ENCODE measurements at places on chromosomes 4 and X.

- no peak for DNase-seq
Observed at GRCh38 chr4:1610791-1611500, 73.2 kb downstream of the FAM53A start.

- DNase-seq, result no peak
Observed at GRCh38 chrX:8278557-8278956, 107.5 kb upstream of the VCX2 start.

GRCh38 chr4:27701606-27702005 lies 841.0 kb downstream of the STIM2 start:
- DNase-seq, result no peak

- DNase-seq, result no peak
Observed at GRCh38 chrX:41468647-41469323, 21.6 kb downstream of the NYX start.

DNA sequence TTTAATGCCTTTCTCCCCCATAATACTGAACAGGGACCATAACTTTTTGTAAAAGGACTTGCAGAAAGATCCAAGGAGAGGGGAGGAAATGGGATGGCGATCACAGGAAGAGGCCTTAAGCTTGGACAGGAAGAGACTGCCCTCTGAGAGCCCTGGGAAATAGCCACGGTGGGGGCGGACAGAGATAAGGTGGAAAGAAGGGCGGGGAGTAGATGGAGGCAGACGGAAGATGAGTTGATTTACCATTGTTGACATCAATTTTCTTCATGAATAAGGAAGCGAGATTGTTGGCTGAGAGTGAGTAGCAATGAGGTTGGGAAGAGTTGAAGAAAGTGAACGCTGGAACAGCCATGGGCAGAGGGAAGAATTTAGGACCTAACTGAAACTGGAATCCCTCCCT lies 63.4 kb downstream of the RASGEF1B start:
- no peak for DNase-seq

- DNase-seq, result no peak
Observed at GRCh38 chr4:82661181-82661992, 99.6 kb upstream of the TMEM150C start.

- no peak for DNase-seq
Observed at GRCh38 chr4:48931459-48931858, 24.9 kb upstream of the OCIAD2 start.

GRCh38 chr4:74656596-74656995 lies 137.7 kb downstream of the BTC start:
- no peak for DNase-seq

- no peak for DNase-seq
Observed at GRCh38 chr4:103372002-103372558, 173.9 kb upstream of the CENPE start.

DNA sequence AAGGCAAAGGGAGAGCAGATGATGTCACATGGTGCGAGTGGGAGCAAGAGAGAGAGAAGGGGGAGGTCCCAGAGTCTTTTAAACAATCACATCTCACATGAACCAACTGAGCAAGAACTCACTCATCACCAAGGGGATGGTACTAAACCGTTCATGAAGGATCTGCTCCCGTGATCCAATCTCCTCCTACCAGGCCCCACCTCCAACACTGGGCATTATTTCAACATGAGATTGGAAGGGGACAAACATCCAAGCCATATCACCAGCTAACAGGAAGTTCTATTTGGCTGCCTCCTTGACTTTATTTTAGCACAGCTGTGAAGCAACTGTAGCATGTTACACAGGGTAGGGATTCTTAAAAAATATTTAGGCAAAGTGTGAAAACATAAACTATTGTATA lies 102.5 kb downstream of the DDIT4L start:
- DNase-seq, result no peak

- peak; percentile 11 for DNase-seq
Observed at GRCh38 chr4:8768357-8768999, 103.2 kb downstream of the HMX1 start.
